ENCODE measurements at places on chromosomes 4 and X. TPM values are rescaled to one million over a fixed set of nuclear protein-coding genes. Genes with fewer than 3 reads are reported as not detected.

TXK gene
- total RNA-seq, result 4.8 TPM

GRXCR1 gene
- not detected for total RNA-seq

CENPVL1 gene
- total RNA-seq, result 3.0 TPM

- DNase-seq, result peak; percentile 52
Observed at GRCh38 chr4:77146186-77147078, 10.6 kb upstream of the CCNG2 start.

GRCh38 chr4:10276152-10276551, 159.6 kb upstream of the WDR1 start:
- DNase-seq, result no peak

Data from prostate gland (tissue), 2 donors.